A172 (cell line): ENCODE measurements at places on chromosomes 5 and 9. TPM values are rescaled to one million over a fixed set of nuclear protein-coding genes. Genes with fewer than 3 reads are reported as not detected.

- DNase-seq, result no peak
Observed at GRCh38 chr5:135690466-135690865, 111.7 kb upstream of the CXCL14 start.

- DNase-seq, result no peak
Observed at GRCh38 chr5:173191561-173191960, 43.4 kb downstream of the NKX2-5 start.

DNA sequence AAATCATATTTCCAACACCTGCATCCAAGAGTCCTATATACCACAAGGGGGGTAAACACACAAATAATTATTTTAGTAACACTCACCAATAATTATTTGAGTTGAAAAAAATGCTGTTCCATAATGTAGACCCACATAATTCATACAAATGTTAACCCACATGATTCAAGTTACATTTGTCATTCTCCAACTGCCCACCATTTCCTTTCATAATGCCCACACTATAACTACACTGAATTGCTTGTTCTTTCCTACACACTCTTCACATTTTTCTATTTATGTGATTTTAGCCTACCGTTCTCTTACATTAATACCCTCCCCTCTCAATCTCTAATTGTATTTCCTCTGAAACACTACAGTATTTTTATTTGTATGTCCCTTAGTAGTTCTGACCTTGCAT, 35.9 kb upstream of the HK3 start:
- DNase-seq, result no peak

GRCh38 chr5:62308439-62308838, 2.4 kb downstream of the KIF2A start:
- DNase-seq, result no peak

- peak; percentile 26 for DNase-seq
Observed at GRCh38 chr5:55187370-55187769, 14.4 kb upstream of the CDC20B start.

GRCh38 chr5:52796031-52796430, 8.3 kb downstream of the ITGA1 start:
- no peak for DNase-seq

- DNase-seq, result no peak
Observed at GRCh38 chr9:107944387-107944786, 454.8 kb upstream of the KLF4 start.

DNA sequence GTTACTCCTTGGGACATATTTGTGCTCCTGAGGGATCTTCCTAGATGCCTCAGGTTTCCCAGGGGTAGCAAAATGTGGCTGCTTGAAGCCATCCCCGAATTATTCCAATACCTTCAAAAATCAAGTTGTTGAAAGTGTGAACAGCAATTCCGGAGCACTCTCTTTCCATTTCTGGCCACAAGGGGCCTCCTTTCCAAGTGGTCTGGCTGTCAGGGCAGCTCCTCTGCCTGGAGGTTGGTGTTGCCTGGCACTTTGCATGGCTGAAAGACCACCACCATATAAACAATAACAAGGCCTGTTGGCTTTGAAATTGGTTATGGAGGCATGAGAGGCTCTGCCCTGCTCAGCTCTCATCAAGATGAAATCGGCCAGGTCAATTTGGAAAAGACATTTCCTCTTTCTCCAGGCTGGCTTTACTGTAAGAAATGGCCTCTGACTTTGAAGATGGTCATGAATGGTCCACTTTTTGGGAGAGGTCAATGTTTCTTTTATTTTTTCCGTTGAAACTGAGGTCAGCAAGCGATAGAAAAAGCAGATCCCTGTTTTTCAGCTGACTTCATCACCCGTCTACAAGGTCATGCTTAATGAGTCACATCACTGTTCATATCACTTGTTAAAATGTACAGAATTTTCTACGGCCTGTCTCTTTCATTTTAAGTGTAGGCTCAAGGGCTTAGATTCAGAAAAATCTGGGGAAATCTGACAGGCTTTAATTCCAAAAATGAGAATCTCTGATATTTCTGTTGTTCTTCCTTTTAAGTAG, 481.1 kb upstream of the ZNF608 start:
- peak; percentile 33 for DNase-seq

GRCh38 chr5:108637134-108637533, 110.6 kb upstream of the FER start:
- no peak for DNase-seq

- DNase-seq, result no peak
Observed at GRCh38 chr9:127161081-127161624, 38.7 kb upstream of the ANGPTL2 start.

DNA sequence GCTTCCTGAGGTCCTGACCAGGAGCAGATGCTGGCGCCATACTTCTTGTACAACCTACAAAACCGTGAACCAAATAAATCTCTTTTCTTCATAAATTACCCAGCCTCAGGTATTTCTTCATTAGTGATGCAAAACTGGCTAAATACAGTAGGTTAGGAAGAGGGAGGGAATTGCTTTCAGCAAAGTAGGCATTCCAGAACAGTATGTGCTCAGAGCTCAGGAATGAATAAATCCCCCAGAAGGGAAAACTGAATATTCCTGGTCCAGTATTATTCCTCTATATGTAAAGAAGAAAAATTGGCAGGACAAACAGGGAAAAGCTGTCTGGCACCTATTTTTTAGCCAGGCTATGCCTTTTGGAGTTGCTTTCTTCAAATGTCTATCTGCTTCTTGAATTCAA, 577.1 kb downstream of the PSAT1 start:
- no peak for DNase-seq

DNA sequence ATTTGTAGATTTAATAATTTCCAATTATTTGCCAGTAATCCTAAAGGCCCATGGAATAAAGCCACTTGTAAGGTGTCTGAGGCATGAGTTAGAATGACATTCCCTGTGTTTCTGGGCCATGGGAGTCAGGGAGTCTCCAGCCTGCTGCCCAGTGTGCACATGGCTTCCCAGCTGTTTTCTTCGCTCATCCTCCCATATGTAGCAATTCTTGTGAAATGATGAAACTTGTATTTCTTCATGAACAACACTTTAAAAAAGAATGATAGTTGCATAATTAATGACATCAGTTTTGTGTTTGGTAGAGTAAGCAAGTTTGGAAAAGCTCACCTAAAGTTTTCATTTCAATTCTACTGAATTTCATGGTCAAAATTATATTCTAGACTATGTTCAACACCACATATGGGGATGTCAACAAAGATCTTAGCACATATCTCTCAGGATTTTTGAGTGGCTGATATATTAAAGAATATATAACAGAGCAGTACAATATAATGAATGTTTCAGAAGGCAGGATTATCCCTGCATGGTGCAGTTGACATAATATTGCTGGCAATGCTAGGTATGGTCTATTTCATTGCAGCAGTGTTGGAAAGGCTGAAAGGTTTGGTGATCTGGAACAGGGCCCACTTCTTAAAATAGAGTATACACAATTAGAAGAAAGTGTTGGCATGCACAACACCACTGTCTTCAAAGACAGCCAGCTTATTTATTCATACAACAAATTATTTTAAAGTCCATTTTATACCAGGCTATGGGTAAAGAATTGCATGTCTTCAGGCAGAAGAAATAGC, 44.7 kb downstream of the GRIN3A start:
- DNase-seq, result no peak

GRCh38 chr5:177462021-177462670, 11.3 kb downstream of the DBN1 start:
- DNase-seq, result no peak

GRCh38 chr5:126514131-126514557, 80.9 kb downstream of the ALDH7A1 start:
- no peak for DNase-seq

DNA sequence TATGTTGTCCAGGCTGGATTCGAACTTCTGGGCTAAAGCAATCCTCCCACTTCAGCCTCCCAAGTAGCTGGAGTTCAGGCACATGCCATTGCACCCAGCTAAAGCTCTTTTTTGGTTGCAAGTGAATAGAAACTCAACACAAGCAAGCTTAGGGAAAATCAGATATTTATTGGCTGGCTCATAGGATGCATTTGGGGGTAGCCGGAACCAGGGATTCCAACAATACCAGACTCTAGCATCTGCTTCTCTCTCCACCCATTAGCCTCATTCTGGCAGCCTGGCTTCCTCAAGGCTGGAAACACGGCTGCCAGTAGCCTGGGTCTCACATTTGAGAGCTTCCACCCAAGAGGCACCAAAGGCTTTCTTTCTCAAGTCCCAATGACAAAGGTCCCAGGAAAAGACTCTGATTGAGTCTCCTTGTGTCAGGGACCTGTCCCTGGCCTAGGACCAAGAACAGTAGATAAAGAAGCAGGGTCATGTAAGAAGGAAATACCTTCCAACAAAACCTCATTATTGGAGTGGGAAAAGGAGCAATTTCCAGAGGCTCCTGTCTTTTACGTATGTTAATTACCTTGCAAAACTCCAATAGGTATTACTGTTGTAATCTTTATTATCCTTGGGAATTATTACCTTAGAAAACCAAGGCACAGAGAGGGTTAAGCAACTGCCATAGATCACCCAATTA, 23.0 kb upstream of the B4GALT1 start:
- no peak for DNase-seq

- DNase-seq, result no peak
Observed at GRCh38 chr5:56800186-56800585, 15.2 kb upstream of the MAP3K1 start.

- DNase-seq, result no peak
Observed at GRCh38 chr5:119340597-119341218, 15.1 kb upstream of the TNFAIP8 start.

- DNase-seq, result peak; percentile 98
Observed at GRCh38 chr5:134555890-134556311, 30.4 kb downstream of the JADE2 start.

DNA sequence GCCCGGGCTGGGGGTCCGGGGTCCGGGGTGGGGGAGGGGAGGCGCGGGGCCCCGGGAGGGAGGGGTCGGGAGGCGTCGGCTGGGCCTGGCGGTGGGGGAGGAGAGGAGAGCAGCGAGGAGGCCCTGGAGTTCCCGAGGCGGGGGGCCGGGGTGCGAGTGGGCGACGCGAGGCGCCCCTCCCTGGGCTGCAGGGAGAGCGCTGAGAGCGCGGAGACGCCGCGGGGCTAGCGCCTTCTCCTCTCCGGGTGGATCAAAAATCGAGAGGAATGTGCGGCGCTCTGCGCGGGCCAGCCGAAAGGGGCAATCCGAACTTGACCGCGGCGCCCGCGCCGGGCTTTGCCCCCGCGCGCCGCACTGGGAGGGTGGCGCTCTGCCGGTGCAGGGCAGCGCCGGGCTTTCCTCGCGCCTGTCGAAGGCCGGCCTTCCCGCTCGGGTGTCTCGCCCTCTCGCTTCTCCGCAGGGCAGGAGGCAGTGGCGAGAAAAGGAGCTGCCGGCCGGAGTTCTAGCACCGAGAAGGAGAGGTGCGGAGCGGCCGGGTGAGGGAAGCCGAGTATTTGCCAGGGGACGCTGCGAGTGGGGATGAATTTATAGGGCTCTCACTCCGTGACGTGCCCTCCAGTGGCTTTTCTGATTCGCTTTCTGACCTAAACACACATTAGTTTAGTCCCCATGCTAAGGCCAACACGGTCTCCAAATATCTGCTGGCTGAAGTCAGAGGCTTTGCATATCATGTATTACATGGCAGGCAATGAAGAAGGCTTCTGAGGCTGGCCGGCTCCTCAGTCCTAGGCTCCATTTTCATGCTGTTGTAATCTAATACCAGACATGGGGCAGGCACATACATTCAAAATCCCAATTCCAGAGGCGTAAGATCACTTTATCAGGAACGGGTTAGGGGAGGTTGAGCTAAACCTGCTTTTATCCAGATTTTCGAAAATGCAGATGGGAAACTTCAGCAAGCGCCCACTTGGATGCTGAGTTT, 503 bp upstream of the GDNF start:
- DNase-seq, result peak; percentile 40

- no peak for DNase-seq
Observed at GRCh38 chr5:87109746-87110145, 157.9 kb upstream of the RASA1 start.

DNA sequence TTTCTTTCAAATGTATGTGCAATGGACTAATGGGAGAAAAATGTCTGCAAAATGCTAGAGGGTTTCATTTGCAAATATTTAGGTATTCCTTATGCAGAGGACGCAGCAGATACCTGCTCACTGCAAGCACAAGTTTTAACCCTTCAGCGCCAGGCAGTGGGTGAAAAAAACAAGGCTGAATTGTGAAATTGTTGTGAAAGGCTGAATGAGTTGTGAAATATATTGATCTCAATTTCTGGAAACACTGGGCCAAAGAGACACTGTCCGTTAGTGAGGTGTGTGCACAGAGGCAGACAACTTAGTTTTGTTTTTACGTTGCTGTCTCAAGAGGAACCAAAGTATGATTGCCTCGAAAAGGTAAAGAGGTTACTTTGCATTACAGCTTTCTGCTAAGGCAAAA, 18.8 kb downstream of the FUBP3 start:
- DNase-seq, result no peak

GRCh38 chr5:72441862-72442540, 65.2 kb downstream of the ZNF366 start:
- DNase-seq, result peak; percentile 89

DNA sequence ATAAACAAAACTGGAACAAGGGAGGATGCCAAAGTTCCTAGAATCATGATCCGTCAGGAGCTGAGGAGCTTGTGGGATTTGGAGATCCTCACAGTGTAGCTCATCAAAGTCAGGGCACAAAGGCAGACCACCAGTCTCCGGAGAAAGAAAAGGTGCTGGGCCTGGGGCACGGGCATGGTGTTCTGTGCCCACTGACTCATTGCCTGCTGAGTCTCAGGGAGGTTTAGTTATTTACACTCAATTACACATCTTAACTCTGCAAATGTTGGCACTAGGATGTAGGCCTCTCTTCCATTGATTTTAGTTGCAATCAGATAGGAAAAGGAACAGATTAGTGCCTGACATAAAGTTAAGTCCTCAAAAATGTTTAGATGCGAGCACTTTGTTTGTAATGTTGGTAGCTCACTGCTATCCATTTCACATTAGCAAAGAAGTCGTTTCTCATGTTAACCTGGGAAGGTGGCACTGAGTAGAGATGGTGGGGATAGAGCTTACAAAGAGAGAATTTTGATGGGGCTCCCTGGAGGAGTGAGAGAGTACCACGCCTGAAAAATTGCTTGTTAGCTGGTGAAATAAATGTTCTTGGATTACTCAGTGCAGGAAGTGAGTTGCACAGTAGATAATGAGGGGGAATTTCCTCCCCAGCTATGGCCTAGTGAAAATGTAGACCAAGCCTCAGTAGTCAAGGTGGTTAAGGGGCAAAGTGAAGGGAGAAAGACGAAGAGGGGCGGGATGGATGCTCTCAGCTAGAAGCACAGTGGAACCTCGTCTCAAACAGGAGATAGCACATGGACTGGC, 109.5 kb upstream of the CD180 start:
- peak; percentile 73 for DNase-seq

DNA sequence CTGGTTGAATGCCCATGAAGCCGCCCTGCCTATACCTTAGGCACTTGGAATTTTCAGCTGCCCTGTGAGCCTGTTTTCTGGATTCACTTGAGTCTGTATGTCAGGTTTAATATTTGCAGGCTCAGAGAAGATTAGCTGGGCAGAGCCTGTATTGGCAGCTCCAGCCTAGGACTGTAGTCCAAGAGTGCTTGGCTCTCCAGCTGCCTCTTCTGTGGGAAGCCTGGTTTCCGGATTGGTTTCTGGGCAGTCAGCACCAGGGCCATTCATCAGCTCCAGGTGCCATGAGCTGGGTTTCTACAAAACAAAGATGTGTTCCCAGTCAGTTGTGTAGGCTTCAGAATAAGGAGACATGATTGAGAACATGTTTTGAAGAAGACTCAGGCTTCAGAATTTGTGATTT, 90.1 kb downstream of the ARHGAP26 start:
- no peak for DNase-seq

The DNAI1 gene
- total RNA-seq, result not detected in 2 replicates

The CORO2A gene
- total RNA-seq, result 12.4 and 12.5 TPM in 2 replicates

The HMGXB3 gene
- 36.8 and 37.1 TPM in 2 replicates for total RNA-seq

The HARS1 gene
- total RNA-seq, result 143 and 148 TPM in 2 replicates

The MRPS2 gene
- 52.5 and 54.2 TPM in 2 replicates for total RNA-seq

The DNAH5 gene
- total RNA-seq, result 2.1 and 2.2 TPM in 2 replicates

The TAS2R1 gene
- not detected in 2 replicates for total RNA-seq

The EIF4E1B gene
- not detected in 2 replicates for total RNA-seq

The PCDHB10 gene
- total RNA-seq, result 3.9 and 7.1 TPM in 2 replicates
